Esophagus squamous epithelium (tissue), 5 donors: ENCODE measurements at places on chromosomes 16 and 17.

- DNase-seq: no peak
- H3K4me1 ChIP-seq: peaks cover 19% of the 10 kb centered on the region
- H3K36me3 ChIP-seq: no peaks in the 10 kb centered on the region
These were observed at the start of gene ITGA2B for GRCh38 chr17:44389281-44389680. TSS of gene ITGA2B (minus strand) at chr17:44389649. CDS start at chr17:44389473, 176 bp downstream.

DNA sequence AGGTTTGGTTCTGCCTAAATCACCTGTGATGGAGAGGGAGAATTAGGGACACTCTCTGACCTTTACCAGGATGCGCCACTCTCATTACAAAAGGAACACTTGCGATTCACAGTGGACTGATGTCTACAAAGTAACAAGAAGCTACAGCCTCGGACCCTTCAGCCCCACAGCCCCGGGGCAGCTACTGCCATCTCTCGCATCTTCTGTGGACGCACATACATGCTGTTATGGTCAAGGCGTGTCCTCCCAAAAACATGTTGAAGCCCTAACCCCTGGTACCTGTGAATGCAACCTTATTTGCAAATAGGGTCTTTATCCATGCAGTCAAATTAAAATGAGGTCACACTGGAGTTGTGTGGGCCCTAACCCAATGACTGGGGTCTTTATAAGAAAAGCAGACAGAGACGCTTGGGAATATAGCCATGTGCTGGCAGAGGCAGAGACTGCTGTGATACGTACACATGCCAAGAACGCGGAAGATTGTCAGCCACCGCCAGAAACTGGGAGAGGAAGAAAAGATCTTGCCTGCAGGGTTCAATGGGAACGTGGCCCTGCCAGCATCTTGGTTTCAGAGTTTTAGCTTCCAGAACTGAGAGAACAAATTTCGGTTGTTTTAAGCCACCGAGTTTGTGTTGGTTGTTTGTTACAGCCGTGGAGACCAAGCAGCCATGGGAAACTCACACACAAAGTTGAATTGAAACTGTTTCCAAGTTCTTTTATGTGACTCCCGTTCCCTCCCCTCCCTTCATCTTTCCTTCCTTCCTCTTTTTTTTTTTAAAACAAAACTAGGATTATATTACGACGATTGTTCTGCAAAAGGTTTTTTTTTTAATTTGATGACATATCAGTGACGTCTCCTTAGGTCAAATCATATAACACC, 23.1 kb downstream of the ATP2C2 start:
- DNase-seq: no peak
- no peaks in the 10 kb centered on the region for H3K4me1 ChIP-seq
- no peaks in the 10 kb centered on the region for H3K36me3 ChIP-seq
- peak overlapping the region; percentile 32 for H3K27ac ChIP-seq
- no peak overlapping the region for H3K4me3 ChIP-seq

DNA sequence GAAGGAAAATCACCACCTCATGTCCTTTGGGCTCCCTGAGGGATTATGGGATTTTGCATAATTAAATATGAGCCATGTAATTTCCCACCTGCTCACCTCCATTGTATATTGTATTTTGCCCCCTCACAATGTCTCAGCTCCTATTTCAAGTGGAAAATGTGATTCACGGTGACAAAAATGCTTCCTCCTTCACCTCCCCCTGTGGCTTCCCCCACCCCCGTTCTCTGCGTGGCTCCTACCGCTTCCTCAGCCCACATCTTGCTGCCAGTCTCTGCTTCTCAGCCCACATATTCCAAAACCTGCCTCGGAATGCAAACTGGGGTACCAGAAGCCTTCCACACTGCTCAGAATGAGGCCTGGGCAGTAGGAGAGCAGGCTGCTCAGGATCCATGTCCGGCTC, 394.5 kb upstream of the C16orf82 start:
- H3K4me3 ChIP-seq: no peak overlapping the region
- no peaks in the 10 kb centered on the region for H3K4me1 ChIP-seq
- H3K27ac ChIP-seq: no peak overlapping the region
- no peaks in the 10 kb centered on the region for H3K27me3 ChIP-seq

DNA sequence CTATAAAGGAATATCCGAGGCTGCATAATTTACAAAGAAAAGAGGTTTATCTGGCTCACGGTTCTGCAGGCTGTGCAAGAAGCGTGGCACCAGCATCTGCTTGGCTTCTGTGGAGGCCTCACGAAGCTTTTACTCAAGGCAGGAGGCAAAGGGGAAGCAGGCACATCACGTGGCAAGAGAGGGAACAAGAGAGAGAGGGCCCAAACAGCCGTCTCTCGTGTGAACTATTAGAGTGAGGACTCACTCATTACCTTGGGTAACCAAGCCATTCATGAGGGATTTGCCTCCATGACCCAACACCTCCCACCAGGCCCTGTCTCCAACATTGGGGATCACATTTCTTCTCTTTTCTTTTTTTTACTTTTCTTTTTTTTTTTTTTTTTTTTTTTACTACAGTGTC, 7.5 kb upstream of the ALKBH5 start:
- H3K4me3 ChIP-seq: no peak overlapping the region
- H3K27me3 ChIP-seq: no peaks in the 10 kb centered on the region
- H3K27ac ChIP-seq: no peak overlapping the region
- H3K36me3 ChIP-seq: no peaks in the 10 kb centered on the region
- peaks cover 1% of the 10 kb centered on the region for H3K4me1 ChIP-seq

DNA sequence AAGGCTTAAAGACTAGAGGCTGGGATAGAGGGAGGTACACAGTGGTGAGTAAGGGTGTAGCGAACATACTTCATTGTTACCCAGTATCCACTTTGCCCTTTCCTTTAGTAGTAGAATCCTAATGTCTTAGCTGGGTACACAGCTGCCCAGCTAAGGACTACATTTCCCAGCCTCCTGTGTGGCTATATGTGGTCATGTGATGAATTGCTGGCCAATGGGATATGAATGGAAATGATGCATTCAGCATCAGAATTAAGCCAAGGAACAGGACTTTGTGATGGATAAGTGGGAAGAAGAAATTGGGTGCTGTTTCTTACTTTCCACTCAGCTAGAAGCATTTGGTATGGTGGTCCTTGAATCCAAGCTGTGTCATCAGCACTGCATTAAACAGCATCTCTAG, 55.9 kb downstream of the FOXL1 start:
- H3K4me3 ChIP-seq: no peak overlapping the region
- no peaks in the 10 kb centered on the region for H3K4me1 ChIP-seq
- no peak for DNase-seq
- H3K27me3 ChIP-seq: peaks cover 58% of the 10 kb centered on the region

- H3K27me3 ChIP-seq: no peaks in the 10 kb centered on the region
- no peak for DNase-seq
- peaks cover 81% of the 10 kb centered on the region for H3K4me1 ChIP-seq
- peak within 1 kb of the TSS; percentile 95 for H3K27ac ChIP-seq
These were observed at the start of gene ABCC1 for GRCh38 chr16:15949210-15950160. TSS of gene ABCC1 (plus strand) at chr16:15949616. CDS start at chr16:15949752, 136 bp downstream.

- H3K27me3 ChIP-seq: no peaks in the 10 kb centered on the region
- no peaks in the 10 kb centered on the region for H3K4me1 ChIP-seq
- no peaks in the 10 kb centered on the region for H3K36me3 ChIP-seq
- no peak overlapping the region for H3K4me3 ChIP-seq
- DNase-seq: no peak
These were observed 13.8 kb downstream of the STXBP4 start for GRCh38 chr17:54982399-54982798.

DNA sequence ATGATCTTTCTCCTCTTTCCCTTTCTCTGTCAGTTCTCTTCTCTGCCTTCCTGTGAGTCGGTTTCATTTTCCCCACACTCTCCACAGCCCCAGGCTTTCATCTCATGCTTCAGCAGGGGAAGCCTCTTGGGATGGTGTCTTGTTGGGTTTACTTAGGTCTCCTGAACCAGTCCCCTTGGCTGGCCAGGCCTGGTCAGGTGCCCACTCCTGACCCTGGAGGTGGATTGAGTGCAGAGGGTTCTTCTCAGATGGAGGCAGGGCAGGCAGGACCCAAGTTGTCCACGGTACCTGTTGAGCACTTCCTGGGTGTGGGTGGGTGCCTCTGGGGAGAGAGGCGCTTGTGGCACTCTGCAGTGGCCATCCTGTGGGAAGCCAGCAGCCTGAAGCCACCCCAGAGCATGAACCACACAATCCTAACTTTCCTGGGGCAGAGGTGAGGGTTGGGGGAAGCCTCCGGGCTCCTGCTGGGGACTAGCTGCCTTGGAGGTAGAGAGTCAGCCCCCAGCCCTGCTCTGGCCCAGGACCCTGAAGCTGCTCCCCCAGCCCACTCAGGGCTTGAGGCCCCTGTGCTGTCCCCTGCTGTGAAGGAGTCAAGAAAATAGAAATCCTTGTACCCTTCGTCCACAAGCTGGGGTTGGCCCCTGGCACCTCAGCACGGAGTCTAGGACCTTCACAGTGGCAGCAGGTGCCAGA, 2.0 kb upstream of the RAP1GAP2 start:
- no peak overlapping the region for H3K4me3 ChIP-seq
- no peak overlapping the region for H3K27ac ChIP-seq
- no peaks in the 10 kb centered on the region for H3K36me3 ChIP-seq
- H3K27me3 ChIP-seq: no peaks in the 10 kb centered on the region
